ENCODE measurements at places on chromosomes 16 and 17. TPM values are rescaled to one million over a fixed set of nuclear protein-coding genes. Genes with fewer than 3 reads are reported as not detected.

The TEKT1 gene
- not detected for total RNA-seq

The ABCC1 gene
- 26.1 TPM for total RNA-seq

The CCL8 gene
- not detected for total RNA-seq

The KRT32 gene
- total RNA-seq: not detected

The JPH3 gene
- not detected for total RNA-seq

The CHP2 gene
- total RNA-seq: 0.56 TPM

The ODAD4 gene
- total RNA-seq: 0.64 TPM

The C1QTNF8 gene
- 0.10 TPM for total RNA-seq

The GDPD1 gene
- not detected for total RNA-seq

The CACNA1G gene
- 0.05 TPM for total RNA-seq

The TUBB3 gene
- total RNA-seq: 8.7 TPM

The CACNG3 gene
- total RNA-seq: not detected

The SEC14L1 gene
- total RNA-seq: 16.1 TPM

The C17orf107 gene
- 1.4 TPM for total RNA-seq

The SLC6A2 gene
- total RNA-seq: not detected

The SPPL2C gene
- not detected for total RNA-seq

The SEBOX gene
- not detected for total RNA-seq

The TNK1 gene
- total RNA-seq: 4.8 TPM

The NAGS gene
- 4.2 TPM for total RNA-seq

The ABCA8 gene
- total RNA-seq: not detected

The SLC13A2 gene
- not detected for total RNA-seq

The GRIN2C gene
- 0.03 TPM for total RNA-seq

The GUCY2D gene
- 0.03 TPM for total RNA-seq

The TEX14 gene
- 0.03 TPM for total RNA-seq

The CACNG1 gene
- not detected for total RNA-seq

The NTN1 gene
- total RNA-seq: 0.03 TPM

The ADAD2 gene
- total RNA-seq: not detected

The SPHK1 gene
- 4.4 TPM for total RNA-seq

The GRB7 gene
- 127 TPM for total RNA-seq

The MYO15A gene
- total RNA-seq: 0.05 TPM

The TMC8 gene
- 7.2 TPM for total RNA-seq

The DLX3 gene
- total RNA-seq: not detected

The MT1E gene
- total RNA-seq: 493 TPM

The CDRT15L2 gene
- total RNA-seq: not detected

The CDH8 gene
- not detected for total RNA-seq

The ALDH3A1 gene
- 20.0 TPM for total RNA-seq

The STX1B gene
- not detected for total RNA-seq

The USP32 gene
- total RNA-seq: 19.9 TPM

The SPIRE2 gene
- total RNA-seq: 25.2 TPM

The TP53TG3B gene
- total RNA-seq: not detected

The HEATR9 gene
- not detected for total RNA-seq

The DRC3 gene
- 0.78 TPM for total RNA-seq

The TM4SF5 gene
- total RNA-seq: 0.61 TPM

The CLEC18C gene
- 0.33 TPM for total RNA-seq

The CNGB1 gene
- total RNA-seq: not detected

The CNTD1 gene
- total RNA-seq: 0.13 TPM

The MYCBPAP gene
- not detected for total RNA-seq

The KRT222 gene
- total RNA-seq: not detected

The KCNJ12 gene
- not detected for total RNA-seq

The HOXB1 gene
- total RNA-seq: not detected

The TBC1D26 gene
- not detected for total RNA-seq

The CD300LB gene
- total RNA-seq: not detected

The MEOX1 gene
- not detected for total RNA-seq
